Posterior cingulate gyrus (tissue), 11 donors: ENCODE measurements at places on chromosomes 3 and 15.

DNA sequence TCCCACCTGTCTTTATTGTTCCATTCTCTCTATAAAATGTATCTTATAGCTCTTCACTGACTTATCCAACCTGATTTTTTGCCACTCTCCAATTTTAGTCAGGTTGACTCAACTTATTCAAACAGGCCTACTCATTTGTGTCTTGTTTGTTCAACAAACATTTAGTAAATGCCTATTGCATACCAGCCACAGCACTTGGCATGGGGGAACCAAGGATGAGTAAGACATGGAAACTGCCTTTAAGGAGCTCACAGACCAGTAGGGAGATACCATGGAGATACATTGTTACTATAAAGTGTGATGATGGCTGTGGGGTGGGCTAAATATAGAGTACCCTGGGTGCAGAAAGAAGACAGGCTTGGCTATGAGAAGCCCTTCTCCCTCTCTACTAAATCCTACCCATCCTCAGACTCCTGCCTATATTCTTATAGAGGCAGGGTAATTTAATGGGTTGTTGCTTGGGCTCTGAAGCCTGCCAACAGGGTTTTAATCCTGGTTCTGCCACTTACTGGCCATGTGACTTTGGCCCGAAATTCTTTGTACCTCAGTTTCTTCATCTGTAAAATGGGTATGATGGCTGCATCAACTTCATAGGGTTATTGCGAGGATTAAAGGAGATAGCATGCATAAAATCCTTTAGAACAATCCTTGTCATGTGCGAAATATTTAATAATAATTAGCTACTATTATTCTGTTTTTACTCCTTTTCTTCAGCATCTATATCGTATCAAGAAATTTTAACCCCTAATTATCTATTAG is 348.5 kb upstream of the UMPS start:
- DNase-seq, result no peak

DNA sequence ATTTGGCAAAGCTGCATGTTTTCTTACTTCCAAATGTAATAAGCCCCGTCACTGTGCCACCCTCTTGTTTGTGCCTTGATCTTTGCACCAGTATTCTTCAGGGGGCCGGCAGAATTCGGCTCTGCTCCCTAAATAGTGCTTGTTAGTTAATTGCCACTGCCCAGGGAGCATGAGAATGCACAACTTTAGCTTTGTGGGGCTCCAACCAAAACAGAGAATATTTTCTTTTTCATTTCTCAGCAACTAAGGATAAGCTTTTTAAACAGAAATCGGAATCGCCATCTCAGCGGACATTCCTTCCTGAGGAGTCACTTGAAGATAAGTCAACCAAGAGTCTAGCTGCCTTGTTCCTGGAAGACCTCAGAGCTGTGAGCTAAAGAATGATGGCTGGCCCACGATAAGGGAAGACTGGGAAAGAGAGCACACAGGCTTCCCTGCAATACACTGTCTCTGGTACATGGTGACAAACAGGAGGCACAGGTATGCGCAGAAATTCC is 106.0 kb downstream of the LRIG1 start:
- no peak for DNase-seq

DNA sequence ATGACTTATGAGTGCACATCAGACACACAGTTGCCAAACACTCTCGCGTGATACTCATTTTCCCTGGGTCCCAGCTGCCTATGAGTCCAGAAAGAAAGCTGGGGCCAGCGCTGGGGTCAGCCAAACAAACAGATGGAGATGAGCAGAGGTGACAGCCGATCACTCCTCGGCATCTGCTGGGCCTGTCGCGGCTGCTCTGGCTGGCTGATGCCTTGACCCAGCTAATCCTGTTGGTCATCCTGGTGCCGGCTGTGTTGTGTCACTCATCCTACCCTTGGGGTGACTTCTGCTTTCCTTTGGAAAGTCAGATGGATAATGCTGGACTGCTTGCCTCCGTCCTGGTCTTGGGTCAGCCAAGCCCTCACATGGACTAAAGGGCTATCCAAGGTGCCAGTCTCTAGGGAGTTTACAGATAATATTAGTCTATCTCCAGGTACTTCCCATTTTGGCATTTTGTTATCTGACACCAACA is 105.3 kb upstream of the PDZRN3 start:
- DNase-seq, result no peak

DNA sequence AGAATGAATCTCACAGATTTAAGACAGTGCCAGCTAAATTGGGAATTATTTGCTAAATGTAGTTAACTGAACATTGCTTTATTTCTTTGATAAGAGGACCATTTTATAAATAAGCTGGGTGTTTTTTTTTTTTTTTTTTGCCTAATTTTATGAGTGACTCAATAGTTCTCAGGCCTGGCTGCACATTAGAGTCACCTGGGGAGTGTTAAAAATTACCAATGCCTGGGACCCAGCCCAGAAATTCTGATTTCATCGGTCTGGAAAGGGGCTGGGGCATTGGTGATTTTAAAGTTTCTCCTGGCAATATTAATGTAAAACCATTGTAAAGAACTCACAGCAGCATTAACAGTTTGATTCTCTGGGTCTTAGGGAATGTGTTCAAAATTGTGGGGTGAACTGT is 51.2 kb upstream of the PHLDB2 start:
- DNase-seq, result no peak

- no peak for DNase-seq
Measured at GRCh38 chr3:8724108-8724752, 9.4 kb upstream of the CAV3 start.

- DNase-seq, result no peak
Measured at GRCh38 chr3:27723815-27724458, 1.8 kb upstream of the EOMES start.

DNA sequence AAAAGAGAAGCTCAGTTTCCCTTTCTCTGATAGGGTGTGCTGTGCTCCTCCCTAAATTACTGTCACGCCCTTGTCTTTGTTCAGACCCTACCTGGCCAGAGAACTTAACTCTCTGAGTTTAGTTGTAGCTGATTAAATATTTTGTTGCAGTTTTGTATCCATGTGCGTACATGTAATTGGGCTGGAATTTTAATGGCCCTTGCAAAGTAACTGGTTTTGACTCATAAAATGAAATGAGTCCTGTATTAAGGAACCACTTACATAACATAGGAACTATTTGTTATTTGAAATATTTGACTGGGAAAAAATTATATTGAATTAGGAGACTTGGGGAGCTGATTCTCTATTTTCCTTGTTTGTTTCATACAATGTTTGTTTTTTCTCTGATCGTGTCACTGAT is 80.2 kb downstream of the LRRK1 start:
- DNase-seq, result no peak

DNA sequence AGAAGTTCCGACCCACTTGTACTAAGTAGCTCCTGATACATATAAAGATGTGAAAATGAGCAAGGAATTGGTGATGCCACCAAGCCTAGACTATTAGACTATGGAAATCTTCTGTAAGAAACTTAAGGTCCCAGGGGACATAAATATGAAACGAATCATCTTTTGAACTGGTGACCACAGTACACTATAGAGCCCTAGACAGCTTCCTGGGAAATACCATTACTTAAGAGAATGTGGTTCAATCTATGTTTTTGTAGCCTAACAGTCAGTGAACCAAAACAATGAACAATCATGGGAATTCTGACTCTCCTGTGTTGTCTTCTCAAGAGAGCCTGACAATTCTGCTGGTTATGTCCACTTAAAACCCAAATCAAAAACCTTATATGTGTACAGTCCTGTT is 191.6 kb downstream of the GREM1 start:
- DNase-seq, result no peak

GRCh38 chr3:98705212-98705611 is 57.9 kb upstream of the ST3GAL6 start:
- no peak for DNase-seq

DNA sequence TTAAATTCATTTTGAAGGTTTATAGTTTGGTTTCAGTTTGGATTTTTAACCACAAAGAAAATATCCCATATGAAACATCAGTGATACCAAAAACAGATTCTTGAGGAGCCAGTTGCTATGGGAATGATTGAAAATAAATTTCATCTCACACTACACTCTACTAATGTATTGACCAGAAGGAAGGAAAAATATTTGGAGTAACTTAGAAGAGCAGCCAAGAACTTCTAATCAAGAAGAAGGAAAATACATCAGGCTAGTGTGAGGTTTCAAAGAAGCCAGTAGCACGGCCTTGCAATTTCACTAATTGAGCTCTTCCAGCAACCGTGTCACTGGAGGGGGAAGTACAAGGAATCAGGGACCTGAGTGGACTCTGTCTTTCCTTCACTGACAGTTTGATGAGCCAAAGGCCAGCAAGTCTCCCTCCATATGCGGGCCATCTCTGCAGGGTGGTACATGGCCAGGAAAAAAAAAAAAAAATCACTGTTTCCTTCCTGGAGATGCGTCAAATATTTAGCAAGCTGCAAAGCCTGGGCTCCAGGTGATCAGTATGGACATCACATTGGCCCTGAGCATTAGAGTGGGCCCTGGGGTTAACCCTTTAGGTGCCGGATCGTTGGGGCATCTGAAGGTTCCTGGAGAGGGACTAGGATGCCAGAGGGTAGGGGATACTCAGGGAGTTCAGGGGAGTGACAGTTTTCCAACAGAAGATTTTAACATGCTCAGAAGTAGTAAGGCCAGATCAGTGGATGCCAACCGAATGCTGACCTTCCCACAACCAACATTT is 37.1 kb downstream of the SLC12A8 start:
- DNase-seq, result peak; percentile 27

- no peak for DNase-seq
Measured at GRCh38 chr15:66819084-66819483, 117.0 kb downstream of the SMAD6 start.

- no peak for DNase-seq
Measured at GRCh38 chr3:166085164-166085856, 248.1 kb upstream of the BCHE start.

DNA sequence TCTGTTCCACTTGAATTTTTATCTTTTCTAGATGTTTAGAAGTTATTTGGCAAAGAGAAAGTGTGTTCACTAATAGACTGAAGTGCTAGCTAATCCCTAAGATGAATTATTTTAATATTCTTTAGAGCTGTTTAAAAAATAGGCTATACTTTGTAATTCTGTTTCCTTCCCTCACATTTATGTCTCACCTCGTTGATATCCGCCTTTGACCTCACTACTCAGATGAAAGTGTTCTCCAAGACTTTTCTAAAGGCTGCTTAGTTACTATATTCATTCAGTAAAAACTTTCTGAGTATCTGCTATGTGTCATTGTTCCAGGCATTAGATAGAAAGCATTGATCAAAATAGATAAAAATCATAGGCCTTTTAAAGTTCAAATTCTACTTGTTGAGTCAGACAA is 38.3 kb downstream of the HMG20A start:
- DNase-seq, result no peak

DNA sequence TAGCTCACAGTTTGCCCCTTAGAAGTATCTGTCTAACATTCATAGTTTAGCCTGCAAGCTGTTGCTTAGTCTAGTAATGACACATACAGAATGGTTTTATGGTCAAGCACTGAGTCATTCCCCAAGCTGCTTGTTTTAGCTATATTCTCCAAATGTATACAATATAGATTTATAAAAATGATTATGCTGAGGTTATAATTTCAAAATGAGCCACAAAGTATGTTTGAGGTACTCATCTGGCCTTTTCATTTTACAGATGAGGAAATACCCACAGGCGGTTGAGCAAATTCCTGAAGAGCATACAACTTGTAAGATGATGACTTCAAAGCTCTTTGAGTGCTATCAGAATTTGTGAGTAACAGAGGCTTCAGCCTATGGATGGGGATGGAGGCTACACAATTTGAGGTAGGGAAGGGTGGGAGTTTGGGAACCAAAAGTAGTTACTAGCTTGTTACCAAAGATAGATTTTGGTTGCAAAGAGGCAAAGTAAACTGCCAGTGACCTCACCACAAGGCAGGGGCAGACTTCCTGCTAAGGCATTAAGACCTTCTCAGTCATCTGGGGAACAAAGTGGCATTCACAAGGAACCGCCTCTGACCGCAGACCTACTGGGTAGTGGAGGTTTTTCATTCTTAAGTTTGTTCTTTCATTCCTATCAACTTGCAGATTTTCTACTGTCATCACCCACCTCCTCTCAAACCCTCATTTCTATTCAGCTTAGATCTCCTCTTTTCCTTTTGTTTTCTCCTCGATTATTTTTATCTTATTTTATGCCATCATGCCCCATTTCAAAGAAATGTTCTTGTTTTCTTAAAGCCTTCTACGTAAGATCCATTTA is 257.2 kb upstream of the NECTIN3 start:
- no peak for DNase-seq

- peak; percentile 84 for DNase-seq
Measured at GRCh38 chr3:52532838-52533622, 627 bp downstream of the NT5DC2 start.
